Ureter (tissue), 1 donor: ENCODE measurements at places on chromosomes 13 and 19. TPM values are rescaled to one million over a fixed set of nuclear protein-coding genes. Genes with fewer than 3 reads are reported as not detected.

Gene ANKLE1
- 0.23 TPM for total RNA-seq

DNA sequence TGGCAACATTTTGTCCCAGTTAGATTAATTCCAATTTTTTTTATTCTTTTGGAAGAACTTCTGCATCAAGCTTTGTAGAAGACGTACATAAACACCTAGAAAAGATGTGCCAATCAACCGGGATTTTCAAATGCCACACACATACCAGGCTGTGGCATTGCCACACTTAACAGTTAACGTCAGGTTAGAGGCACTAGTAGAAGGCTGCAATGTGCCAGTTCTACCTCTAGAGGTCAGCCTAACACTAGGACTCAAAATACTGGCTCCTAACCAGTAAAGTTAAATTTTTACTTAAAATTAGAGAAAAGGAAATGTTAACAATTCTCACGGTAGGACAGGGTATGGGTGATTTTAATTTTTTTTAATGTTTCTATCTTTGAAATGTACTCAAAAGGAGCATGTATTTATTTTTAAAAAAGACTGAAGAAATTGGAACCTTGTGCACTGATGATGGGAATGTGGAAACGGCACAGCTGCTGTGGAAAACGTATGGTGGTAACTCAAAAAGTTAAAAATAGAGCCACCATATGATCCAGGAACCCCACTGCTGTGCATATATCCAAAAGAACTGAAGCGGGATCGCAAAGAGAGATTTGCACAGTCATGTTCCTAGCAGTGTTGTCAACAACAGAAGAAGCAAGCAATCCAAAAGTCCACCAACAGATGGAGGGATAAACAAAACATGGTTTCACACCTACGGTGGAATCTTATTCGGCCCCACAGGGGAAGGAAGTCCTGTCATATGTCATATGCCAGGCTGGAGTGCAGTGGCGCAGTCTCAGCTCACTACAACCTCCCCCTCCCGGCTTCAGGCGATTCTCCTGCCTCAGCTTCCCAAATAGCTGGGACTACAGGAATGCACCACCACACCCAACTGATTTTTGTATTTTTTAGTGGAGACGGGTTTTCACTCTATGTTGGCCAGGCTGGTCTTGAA, 30.3 kb downstream of the CRYL1 start:
- DNase-seq, result peak; percentile 70

- DNase-seq, result no peak
These were observed 15.4 kb upstream of the TMEM160 start for GRCh38 chr19:47063874-47064273.

Gene CEACAM3
- total RNA-seq, result not detected

Gene CADM4
- total RNA-seq, result 6.6 TPM

DNA sequence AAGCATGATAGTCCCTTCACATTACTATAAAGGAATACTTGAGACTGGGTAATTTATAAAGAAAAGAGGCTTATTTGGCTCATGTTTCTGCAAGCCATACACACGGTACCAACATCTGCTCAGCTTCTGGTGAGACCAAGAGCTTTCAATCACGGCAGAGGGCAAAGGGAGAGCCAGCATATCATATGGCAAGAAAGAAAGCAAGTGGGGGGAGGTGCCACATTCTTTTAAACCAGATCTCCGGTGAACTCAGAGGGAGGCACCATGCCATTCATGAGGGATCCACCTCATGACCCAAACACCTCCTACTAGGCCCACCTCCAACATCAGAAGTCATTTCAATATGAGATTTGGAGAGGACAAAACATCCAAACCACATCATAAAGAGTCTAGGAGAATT, 20.3 kb downstream of the XPO4 start:
- DNase-seq, result no peak

Gene DCLK1
- total RNA-seq, result 13.5 TPM

Gene EEF1AKMT1
- 14.2 TPM for total RNA-seq

Gene LIPE
- total RNA-seq, result 23.6 TPM

Gene AP1M1
- 56.6 TPM for total RNA-seq

Gene FCER2
- total RNA-seq, result not detected

GRCh38 chr19:51139299-51140014, 2.6 kb upstream of the SIGLEC7 start:
- no peak for DNase-seq
